ENCODE measurements at places on chromosomes 4 and X.

- no peak for DNase-seq
These were observed 16.8 kb upstream of the DMP1 start for GRCh38 chr4:87633243-87633642.

DNA sequence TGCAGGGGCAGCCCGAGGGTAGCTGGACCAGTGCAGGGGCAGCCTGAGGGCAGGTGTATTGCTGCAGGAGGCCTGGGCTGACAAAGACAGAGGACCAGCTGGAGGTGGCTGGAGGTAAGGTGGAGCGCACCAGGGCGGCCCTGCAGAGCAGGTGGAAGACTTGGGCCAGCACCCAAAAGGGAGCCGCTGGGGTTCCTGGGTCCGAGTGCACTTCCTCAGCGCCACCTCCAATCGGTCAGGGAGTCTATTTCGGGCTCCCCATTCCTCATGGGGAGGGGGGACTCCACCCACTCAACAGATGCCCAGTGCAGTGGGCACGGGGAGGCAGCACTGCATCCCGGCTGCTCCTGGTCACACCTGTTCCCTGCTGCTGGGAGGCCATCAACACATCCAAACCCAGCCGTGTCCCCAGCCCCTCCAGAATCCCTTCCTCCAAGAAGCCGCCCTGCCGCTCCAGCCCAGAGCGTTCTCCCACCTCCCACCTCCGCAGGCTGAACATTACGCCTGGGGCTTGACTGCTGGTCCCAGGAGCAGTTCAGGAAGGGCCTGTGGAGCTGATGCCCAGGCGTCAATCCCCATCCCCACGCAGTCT is 1.5 kb downstream of the LRPAP1 start:
- DNase-seq, result no peak

- DNase-seq, result peak; percentile 23
These were observed 886 bp downstream of the DCLK2 start for GRCh38 chr4:150079081-150079581.

- DNase-seq, result no peak
These were observed 905.0 kb downstream of the RAB28 start for GRCh38 chr4:12579172-12579571.
